ENCODE measurements at places on chromosomes 4 and X.

DNA sequence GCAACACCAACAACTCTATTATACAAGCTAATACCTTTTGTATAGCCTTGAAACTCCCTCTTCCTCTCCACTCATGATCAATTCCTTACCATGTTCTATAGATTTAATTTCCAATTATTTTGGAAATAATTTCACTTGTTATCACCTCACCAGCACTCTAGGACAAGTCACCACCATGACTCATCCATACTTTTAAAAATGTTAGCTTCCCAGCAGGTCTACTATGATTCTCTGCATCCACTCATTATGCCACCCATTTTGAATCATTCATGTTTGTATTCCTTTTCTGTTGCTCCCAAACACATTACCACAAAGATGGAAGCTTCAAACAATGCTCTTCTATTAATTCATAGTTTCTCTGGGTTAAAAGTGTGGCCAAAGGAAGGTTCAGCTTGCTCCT is 469.6 kb downstream of the PDGFC start:
- DNase-seq, result no peak

DNA sequence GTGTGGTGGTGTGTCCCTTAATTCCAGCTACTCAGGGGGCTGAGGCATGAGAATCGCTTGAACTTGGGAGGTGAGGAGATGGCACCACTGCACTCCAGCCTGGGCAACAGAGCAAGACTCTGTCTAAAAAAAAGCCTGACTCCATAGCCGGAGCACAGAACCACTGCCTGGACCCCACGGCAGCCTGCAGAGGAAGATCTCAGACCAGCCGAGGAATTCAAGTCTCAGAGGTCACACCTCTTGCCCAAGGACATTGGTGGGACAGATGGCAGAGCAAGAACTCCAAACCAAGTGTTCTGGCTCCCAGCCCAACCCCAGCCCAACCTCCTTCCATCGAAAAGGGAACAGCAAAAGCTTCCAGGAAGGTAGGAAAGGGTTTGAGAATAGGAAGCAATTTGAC is 70.8 kb downstream of the SMIM20 start:
- DNase-seq, result no peak

- DNase-seq, result no peak
Measured at GRCh38 chr4:15400981-15401671, 26.7 kb upstream of the C1QTNF7 start.

DNA sequence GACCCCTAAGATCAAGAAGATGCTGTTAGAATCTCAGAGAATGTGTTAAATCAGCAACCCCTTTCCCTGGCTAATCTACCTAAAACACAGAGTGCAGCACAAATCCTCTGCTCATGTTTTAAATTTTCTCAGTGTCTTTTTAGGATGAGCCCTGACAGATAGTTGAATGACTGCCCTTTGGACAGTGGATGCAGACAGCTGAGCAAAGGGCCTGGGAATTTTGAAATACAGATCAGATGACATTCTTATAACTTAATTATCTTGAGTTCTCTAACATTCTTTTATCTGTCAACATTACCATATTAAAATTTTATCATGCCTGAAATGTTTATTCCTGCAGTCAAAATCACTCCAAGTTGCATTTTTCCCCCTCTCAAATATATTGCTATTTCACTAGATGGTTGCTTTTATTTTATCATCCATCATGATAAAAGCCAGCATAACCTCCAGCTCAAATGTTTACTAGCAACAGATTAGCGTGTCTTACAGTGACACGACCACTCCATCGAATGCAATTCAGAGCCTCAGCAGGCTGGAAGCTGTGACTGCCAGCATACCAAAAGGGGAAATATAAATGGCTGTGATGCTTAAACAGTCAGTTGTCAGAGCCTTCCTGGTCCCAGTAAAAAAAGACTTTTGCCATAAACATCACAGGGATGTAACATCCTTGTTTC is 22.8 kb upstream of the ARHGAP24 start:
- DNase-seq, result no peak

DNA sequence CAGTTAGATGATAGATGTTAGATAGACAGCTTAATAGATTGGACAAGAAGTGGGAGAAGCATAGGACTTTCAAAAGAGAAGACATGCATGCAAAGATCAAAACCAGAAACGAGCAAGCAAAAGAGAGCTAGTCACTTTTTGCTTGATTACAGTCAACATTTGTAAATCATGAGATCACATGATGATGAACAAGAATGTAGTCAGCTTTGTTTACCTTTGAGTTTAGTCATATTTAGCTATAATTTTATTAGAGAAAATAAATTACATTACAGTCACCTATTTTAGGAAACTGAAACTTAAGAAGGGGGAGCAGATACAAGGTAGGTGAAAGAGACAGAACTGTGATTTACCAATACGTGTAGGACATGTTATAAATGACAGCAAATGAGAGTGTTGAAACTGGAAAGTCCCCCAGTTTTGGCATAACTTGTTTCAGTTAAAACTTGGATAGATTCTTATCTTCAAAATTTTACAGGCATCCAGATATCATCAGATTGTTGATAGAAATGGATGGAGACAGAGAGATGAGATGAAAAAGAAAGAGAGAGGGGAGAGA is 1083.1 kb upstream of the PCDH10 start:
- no peak for DNase-seq

DNA sequence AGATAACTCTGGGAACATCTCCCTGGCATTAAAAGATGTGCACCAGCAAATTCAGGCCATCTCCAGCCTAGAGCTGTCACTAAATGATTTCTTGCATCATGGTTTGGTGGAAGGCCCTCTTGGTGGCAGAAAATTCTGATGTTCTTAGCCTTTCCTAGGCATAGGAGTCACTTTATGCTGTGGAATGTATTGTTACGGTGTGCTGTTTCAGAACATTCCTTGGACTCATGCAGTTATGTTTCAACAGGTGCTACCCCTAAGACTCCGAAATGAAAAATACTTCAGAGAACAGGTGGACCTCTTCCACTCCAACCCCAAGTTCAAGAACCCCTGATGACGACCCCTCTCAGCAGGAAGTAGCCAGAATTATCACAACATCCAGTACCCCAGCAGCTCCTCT is 20.3 kb upstream of the PAPSS1 start:
- DNase-seq, result no peak

GRCh38 chrX:153776611-153777045 is 4.2 kb upstream of the SRPK3 start:
- no peak for DNase-seq

- no peak for DNase-seq
Measured at GRCh38 chr4:55947912-55948725, 626 bp upstream of the CEP135 start.

Measured in kidney (tissue), 22 donors.